ENCODE measurements at places on chromosomes 12 and 14.

GRCh38 chr14:77311217-77311616 is 9.5 kb downstream of the POMT2 start:
- no peak for DNase-seq

GRCh38 chr12:71240946-71241345 is 83.1 kb upstream of the TSPAN8 start:
- no peak for DNase-seq

GRCh38 chr12:91606662-91607377 is 424.2 kb upstream of the DCN start:
- DNase-seq = no peak

DNA sequence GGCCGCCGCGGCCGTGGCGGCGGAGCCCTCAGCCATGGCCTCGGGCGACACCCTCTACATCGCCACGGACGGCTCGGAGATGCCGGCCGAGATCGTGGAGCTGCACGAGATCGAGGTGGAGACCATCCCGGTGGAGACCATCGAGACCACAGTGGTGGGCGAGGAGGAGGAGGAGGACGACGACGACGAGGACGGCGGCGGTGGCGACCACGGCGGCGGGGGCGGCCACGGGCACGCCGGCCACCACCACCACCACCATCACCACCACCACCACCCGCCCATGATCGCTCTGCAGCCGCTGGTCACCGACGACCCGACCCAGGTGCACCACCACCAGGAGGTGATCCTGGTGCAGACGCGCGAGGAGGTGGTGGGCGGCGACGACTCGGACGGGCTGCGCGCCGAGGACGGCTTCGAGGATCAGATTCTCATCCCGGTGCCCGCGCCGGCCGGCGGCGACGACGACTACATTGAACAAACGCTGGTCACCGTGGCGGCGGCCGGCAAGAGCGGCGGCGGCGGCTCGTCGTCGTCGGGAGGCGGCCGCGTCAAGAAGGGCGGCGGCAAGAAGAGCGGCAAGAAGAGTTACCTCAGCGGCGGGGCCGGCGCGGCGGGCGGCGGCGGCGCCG is 381 bp downstream of the YY1 start:
- peak; percentile 14 for DNase-seq

DNA sequence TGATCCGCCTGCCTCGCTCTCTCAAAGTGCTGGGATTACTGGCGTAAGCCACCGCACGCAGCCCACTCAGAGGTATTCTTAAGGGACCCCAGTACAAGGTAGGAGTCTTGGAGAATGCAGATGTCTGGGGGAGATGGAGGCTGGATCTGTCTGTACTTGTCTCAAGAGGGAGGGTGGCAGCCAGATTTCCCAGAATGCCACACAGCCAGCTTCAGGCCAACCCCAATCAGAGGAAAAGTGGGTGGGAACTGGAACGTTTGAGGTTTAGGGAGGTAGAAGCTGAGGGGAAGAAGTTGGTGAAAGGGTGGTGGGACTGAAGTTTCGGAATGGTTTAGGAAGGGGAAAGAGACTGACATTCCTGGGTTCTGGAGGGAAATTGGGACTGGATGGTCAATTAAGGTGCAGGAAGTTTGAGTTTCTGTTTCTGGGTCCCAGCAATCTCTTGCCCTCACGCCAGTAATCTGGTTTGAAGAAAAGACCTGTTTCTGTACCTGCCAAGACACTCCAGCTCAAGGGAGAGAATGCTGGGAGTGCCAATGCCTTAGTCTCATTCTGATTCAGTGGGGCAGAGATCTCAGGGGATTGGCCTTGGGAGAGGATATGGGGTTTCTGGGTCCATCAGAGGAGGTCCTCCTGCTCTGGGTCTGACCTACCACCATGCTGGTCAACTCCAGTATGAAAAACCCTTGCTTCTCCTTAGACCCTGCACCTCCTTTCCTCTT is 8.1 kb upstream of the ZNF385A start:
- no peak for DNase-seq

GRCh38 chr14:70171726-70172125 is 17.0 kb downstream of the SLC8A3 start:
- no peak for DNase-seq

- DNase-seq = peak; percentile 15
Measured at GRCh38 chr12:65335021-65335714, 56.7 kb downstream of the MSRB3 start.

- DNase-seq = no peak
Measured at GRCh38 chr14:60861545-60862140, 119.2 kb downstream of the TRMT5 start.

DNA sequence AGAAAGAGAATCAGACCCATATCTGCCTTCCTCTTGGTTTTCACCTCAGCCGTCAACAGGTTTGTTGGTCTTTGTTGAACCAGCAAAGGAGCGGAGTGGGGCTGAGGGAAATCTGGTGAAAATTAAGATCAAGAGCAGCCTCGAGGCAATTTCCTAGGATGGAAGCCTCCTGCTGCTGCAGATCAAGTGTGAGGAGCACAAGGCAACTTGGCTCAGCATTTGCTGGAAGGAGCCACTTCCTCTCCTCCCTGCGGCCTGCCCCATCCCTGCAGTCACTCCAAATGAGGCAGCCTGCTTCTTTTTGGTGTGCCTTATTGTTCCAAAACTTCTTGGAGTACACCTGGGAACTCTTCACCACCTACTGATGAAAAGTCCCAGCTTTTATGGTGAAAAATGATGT is 4.9 kb downstream of the TC2N start:
- no peak for DNase-seq

DNA sequence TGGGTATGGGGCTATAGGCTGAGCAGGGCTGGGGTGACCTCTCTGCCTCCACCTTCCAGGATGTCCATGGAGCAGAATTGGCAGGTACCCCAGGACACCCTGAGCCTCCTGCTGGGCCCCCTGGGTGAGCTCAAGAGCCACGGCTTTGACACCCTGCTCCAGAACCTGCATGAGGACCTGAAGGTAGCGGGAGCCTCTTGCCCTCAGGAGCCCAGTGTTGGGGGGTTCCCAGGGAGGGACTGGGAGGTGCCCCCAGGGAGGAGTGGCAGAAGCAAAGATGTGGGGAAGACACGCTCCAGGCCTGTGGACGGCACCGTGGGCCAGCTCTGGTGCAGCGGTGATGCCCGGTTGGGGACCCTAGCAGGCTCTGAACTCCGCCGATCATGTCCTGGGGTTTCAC is 8.3 kb downstream of the TNFAIP2 start:
- DNase-seq = no peak

DNA sequence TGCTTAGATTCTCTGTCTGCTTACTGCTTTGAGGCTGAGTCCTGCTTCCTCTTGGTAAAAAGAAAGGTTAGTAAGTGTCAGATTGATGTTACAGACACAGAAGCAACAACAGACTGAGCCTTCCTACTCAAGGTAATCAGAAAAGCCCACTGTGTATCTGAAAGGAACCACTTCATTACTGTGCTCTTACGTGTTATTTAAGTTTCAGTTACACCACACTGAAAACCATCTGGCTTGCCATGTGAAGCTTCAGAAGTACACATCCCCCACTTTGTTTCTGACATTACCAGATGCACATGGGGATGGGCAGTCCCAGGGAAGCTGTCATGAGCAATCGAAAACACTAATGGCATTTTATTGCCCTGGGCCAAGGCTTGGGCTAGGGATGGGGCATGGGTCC is 1290.1 kb downstream of the AACS start:
- no peak for DNase-seq

DNA sequence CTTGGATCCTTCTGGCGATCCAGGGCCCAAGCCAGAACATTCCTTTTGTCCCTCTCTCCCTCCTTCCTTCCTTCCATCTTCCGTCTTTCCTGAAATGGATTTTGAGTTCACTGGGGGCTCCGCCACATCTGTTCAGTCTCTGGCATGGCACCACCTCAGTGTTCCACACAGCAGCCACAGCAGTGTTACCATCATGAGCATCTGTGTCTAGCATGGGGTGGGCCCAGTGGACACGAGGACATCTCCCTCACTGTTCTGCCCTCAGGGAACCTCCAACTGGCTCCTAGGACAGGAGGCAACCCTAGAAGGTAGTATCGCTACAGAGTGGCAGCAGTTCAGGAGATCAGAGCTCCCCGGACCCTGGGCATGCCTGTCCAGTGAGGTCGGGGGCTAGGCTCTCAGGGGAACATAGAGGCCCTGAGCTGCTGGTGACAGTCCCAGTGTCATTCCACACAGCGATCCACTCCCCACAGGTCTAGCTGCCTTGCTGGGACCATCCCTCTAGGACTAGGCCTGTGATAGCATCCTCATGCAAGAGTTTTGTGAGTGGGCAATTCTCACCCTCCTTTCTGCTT is 59.0 kb downstream of the GALNT16 start:
- DNase-seq = no peak

- DNase-seq = no peak
Measured at GRCh38 chr14:101823511-101824120, 62.1 kb downstream of the PPP2R5C start.

GRCh38 chr14:36454599-36455240 is 65.3 kb downstream of the NKX2-1 start:
- DNase-seq = no peak
